Activated CD4-positive, alpha-beta T cell treated with anti-CD3 and anti-CD28 coated beads, Interleukin-2, amount 50 U/mL, for 1 hour (primary cell): ENCODE measurements at places on chromosomes 16 and 17.
A peak's percentile ranks its signal among the peaks of the same experiment; 100 is the strongest.

DNA sequence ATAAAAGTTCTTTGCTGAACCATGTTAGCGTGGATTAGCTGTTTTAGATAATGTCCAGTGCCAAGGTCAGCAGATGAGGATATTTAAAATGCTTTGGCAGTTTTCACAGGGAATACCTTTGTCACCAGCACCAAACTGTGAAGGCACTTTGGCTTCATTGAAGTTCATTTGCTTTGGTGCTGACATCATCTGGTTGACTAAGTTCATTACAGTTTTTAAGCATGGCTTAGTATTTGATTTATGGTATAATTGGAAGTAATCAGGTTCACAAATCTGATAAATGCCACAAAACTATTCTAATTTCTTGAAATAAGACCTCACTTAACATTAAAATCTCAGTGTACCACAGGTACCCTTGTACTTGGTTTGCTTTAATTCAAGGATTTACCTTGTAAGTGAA lies 4.3 kb downstream of the GID4 start:
- no peak for DNase-seq

- DNase-seq: peak; percentile 21
These were observed at the start of gene SLC16A5 for GRCh38 chr17:75087558-75088453. TSS of gene SLC16A5 (plus strand) at chr17:75087954. CDS start at chr17:75093637, 5,683 bp downstream.

DNA sequence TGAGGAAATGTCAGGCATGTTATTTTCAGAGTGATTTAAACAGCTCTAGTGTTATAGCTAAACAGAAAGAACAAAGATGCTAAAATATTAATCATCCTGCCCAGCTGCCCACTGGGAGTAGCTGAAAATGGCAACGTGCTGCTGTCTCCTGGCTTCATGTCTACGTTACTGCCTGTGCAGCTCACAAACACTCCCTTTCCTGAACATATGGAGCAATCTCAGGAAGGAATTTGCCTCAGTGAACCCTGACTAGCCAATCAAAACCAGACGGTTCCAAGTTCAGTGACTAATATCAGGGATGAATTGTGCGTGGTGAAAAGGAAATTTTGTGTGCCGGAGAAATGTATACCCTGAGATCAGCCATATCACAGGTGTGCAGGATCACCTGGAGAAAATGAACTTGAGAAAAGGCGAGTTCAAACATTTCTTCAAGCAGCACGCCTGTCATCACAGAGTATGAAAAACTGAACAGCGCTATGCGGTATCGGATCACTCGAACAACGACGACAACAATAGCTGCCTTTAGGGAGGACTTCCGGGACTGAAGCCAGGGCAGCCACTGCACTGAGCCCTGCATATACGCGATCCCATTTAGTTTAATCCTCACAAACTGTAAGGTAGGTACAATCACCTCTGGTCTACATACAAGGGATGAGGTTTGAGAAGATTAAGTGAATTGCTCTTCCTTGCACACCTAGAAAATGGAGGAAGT lies 110.3 kb downstream of the STX8 start:
- DNase-seq: no peak

- DNase-seq: no peak
These were observed 43.7 kb upstream of the GOSR1 start for GRCh38 chr17:30433514-30433913.

DNA sequence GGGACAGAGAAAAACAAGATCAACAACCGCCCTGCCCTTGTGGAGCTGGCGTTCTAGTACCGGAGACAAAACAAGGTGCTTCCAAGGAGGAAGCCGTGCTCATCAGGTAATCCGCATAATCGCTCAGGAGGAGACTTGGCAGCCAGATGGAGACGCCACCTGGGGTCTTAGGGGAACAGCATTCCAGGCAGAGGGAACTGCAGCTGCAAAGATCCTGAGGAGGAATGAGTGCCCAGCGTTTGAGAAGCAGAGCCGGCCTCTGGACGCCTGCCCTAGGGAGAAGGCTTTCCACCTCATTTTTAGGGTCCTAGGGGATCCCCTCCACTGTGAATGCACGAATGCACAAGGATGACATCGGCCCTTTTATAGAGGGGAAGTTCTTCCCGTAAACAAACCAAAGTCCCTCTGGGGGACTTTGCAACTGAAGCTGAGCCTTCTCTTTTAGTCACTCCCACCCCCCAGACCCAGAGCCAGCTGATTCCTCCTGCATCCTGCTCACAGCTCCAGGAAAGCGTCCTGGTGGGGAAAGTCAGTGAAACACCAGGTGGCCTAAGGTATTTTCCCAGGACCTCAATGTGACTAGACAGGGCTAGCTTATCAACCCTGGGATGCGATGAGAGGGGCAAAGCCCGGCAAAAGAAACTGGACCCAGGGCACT lies 13.2 kb upstream of the MPRIP start:
- DNase-seq: no peak

DNA sequence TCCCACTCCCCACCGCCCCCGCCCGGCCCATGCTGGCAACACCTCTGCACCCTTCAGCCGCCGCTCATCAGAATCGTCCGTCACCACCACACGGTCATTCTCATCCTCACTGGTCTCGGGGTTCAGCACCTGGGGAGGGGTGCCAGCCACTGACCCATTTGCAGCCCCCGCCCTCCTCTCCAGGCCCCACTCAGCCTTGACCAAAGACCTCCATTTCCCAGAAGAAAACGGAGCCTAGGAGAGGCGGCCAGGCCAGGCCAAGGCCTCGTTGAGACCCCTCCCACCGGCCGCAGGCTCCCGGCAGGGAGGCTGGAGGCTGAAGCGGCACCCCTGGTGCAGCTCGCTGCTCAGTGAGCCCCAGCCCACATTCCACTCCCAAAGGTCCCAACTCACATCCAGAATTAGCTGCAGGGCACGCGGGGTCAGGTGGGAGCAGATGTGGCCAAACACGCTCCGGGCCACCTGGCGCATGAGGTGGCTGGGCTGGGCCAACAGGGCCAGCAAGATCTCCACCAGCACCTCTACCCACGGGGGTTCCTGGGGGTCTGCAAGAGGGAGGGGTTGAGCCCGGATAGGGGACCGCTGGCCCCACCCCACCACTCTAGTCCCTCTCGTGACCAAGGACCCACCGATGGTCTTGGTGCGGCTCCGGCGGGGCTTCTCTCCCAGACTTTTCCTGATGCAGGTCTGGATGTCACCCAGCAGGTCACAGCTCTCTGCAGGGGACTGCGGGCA lies 9.8 kb downstream of the MYBBP1A start:
- no peak for DNase-seq

DNA sequence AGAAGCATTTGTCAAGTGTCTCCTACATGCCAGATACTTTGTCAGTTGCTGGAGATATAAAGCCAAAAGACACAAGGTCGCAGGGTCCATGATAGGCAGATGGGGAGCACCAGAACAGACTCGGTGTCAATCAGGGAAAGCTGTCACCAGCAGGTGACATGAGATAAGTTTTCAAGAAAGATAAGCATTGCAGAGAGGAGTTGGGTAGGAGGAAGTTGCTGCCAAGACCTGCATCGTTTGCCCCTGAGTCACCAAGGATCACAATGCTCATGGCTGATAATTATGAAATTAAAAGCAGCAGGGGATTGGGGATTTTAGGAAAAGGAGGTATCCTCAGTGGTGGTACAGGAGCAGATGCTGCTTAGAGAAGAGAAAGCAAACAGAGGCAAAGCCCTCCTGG lies 551.1 kb upstream of the CDH11 start:
- DNase-seq: no peak

GRCh38 chr17:39244600-39245570 lies 19.1 kb upstream of the STAC2 start:
- peak; percentile 87 for DNase-seq

DNA sequence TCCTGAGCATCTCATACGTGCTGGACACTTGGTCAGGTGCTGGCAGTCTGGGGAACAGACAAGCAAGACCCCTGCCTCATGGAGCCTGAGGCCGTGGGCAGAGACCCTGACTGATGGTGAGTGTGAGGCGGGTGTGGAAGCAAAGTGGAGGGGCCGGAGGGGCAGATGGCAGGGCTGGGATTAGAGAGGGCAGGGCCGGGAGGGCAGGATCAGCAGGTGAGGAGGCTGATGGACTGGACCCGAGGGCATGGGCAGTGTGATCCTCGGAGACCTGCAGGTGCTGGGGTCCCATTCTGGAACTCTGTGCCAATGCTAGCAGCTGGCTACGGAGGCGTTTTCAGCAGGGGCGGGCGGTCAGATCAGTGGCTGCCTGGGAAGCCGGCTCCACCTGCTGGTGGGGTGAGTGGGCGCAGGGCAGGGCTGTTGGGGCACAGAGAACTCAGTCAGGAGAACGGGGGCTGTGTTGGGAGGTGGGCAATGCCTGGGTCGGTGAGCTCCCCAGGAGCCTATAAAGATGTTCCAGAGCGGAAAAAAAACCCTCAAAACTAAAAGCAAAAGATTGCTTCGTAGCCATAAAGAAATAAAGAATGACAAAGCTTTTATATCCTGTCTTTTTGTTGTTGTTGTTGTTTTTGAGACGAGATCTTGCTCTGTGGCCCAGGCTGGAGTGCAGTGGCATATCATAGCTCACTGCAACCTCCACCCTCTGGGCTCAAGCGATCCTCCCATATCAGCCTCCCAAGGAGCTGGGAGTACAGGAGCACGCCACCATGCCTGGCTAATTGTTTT lies 8.9 kb upstream of the C16orf74 start:
- DNase-seq: peak; percentile 23

- DNase-seq: no peak
These were observed 132.3 kb upstream of the FAM20A start for GRCh38 chr17:68733241-68734176.

DNA sequence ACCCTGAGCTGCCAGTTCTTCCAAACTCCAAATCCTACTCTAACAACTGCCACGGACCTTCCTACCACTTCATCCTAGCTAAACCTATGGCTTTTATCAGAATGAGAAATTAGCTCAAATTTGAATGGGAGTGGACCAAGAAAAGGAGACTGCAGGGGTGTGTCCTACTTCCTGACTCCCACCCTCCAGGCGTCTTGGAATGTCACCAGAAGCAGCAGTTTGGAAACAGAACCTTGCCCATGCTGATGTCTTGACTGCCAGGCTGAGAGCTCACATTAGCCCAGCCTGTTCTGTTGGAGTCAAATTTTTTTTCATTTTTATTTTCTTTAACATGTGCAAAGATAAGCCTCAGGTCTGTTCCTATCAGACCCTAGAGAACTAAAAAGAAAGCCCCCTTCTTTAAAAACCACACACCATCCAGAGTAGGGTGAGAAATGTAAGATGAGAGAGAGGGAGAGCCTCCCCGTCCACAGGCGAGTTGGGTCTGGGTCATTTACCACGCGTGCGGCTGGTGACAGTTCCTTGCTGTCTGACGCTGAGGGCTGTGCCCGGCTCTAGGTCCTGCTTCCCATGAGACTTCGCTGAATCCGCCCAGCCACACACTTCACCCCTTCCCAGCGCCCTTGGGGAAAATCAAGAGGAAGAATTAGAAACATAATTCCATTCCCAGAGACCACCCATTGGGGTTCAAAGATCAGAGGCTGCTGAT lies 54.3 kb downstream of the WNT3 start:
- no peak for DNase-seq

DNA sequence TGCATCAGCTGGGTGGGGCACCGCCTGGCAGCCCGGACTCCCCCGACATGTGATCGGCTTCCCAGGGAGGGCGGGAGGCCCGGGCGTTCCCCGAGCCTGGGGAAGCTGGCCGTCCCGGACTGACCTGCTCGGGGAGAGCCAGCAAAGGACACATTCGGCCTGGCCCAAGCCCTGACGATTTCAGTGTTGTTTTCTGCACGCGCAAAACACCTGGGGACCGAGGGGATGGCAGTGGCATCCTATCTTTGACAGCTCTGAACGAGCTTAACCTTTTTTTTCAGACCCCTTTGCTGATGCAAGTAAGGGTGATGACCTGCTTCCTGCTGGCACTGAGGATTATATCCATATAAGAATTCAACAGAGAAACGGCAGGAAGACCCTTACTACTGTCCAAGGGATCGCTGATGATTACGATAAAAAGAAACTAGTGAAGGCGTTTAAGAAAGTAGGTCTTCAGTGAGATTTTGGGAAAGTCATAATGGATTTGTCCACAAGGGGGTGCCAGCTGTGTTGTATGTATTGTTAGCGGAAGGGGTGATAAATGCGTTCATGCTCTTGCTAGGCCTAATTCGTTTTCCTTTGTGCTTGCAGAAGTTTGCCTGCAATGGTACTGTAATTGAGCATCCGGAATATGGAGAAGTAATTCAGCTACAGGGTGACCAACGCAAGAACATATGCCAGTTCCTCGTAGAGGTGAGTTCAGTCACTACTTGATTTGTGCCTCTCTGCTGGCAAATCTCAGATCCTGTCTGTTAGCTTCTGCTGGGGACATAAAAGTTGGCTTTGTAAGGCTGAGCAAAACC lies 1.0 kb downstream of the EIF1 start:
- DNase-seq: peak; percentile 41

- no peak for DNase-seq
These were observed 60.3 kb upstream of the CIBAR2 start for GRCh38 chr16:85172455-85173145.

GRCh38 chr16:18050234-18050633 lies 286.3 kb downstream of the NPIPA8 start:
- DNase-seq: no peak
